ENCODE measurements at places on chromosomes 6 and 20.

DNA sequence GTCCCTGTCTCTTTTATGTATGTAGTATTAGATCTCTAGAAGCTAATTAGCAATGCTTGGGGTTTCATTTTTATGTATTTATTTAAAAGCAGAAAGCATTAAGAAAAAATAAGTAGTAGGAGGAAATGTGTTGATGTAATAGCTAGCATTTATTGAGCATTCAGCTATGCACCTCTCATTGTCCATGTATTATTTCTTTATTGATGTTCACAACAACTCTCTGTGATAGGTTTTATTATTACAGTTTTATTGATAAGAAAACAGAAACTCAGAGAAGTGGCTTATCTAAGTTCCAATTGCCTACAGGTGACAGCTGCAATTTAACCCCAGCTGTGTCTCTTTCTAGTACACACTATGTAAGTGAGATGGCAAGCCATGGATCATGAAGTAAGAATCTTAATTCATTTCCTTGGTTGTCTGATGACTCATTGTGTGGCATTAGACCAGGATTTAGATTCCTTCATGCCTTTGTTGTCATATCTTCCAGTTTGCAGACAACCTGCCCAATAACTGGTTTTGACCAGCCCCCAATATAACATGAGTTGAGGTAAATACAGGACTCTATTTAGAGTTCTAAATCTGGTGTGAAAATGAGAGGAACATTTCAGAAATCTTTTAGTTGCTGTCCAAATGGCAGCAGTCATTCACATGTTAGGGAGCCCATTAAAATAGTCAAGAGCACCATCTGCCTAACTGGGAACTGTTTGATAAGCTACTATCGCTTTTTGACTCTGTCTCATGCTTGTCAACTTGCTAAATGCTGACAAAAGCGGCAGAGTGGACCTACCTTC is 170.8 kb upstream of the PHACTR1 start:
- no peak for DNase-seq

DNA sequence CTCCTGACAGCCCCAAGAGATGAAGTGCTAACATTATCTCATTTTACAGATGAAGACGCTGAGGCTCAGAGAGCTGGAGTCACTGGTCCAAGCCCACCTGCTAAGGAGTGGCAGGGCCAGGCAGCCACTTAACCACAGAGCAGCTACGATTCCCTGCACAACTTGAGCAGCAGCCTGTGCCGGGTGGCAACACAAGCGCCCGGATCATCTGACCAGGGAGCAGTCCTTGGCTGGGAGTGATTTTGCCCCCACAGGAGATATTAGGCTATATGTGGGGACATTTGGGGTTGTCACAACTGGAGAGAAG is 93.2 kb upstream of the PTPN1 start:
- DNase-seq, result no peak

DNA sequence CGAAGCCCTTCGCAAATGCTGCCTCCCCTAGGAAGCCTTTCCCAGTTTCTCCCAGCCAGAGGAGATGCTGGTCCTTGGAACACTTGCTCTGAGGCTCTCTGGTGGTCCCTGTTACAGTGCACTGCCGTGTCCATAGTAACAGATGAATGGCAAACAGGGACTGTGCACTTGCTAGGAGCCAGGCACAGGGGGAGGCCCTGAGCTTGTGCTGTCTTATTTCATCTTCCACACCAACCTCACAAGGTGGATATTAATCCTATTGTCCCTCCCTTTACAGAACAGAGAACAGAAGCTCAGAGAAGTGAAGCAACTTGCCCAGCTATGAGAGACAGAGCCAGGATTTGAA is 19.0 kb downstream of the SRC start:
- no peak for DNase-seq

DNA sequence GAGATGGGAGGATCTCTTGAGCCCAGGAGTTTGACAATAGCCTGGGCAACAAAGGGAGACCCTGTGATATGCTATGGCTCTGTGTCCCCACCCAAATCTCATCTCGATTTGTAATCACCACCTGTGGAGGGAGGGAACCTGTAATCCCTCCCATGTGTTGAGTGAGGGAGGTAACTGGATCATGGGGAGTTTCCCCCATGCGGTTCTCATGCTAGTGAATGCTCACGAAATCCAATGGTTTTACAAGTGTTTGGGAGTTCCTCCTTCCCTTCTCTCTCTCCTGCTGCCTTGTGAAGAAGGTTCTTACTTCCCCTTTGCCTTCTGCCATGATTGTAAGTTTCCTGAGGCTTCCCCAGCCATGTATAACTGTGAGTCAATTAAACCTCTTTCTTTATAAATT is 3.4 kb downstream of the NUDT3 start:
- DNase-seq, result no peak

- peak; percentile 68 for DNase-seq
Measured at GRCh38 chr6:52285177-52286068, 881 bp upstream of the MCM3 start.

DNA sequence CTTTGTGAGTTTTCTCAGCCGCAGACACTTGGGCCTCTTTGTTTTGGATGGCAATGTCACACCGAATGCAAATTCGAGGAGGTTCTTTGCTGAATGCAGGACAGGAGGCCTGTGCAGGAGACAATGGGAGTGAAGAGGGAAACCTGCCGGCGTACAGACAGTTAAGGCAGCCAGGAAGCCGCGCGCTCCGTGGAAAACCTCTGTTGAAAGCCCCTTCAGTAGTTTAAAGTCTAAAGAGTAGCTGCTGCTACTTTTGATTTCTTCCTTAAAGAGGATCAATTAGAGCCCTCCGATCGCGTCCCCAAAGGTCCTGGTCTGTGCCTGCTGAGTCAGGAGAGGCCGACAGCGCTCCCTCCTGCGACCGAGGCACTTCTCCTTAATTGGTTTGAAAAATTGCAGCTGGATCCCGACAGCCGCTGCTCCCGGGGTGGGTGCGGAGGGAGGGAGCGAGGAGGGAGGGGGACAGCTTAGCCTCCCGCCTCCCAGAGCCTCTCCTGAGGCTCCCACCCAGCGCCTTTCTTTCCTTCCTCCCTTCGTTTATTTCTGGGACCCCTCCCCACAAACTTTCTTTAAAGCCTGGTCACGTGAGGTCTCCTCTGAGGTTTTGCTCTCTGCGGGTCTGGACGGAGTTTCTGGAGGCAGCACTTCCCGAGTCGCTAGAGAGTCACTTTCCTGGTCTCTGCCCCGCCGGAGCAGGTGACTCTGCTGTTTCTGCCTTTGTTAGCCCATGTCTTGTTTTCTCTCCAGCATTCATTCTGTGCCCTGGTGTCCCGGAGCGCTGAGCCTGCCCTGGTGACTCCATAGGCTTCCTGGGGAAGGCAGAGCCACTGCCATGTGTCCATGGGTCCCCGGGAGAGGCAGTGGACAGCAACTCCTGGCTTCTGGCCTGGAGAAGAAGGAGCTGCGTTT is 22.3 kb upstream of the RPP40 start:
- no peak for DNase-seq

DNA sequence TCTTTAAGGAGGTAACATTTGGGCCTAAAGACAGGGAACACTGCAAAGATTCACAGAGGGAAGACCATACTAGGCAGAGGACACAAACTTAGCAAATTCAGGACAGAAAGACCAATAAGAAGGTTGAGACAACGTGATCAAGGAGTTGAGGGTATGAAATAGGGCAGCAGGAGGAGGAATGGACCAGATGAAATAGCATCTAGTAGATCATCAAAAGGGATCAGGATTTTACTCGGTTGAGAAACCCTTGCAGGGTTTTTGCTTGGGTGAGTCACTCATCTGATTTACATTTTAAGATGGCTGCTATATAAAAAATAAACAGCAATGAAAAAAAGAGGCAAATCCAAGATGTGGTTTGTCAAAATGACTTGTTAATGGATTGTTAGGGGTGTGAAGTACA is 4.7 kb downstream of the BCLAF1 start:
- no peak for DNase-seq

DNA sequence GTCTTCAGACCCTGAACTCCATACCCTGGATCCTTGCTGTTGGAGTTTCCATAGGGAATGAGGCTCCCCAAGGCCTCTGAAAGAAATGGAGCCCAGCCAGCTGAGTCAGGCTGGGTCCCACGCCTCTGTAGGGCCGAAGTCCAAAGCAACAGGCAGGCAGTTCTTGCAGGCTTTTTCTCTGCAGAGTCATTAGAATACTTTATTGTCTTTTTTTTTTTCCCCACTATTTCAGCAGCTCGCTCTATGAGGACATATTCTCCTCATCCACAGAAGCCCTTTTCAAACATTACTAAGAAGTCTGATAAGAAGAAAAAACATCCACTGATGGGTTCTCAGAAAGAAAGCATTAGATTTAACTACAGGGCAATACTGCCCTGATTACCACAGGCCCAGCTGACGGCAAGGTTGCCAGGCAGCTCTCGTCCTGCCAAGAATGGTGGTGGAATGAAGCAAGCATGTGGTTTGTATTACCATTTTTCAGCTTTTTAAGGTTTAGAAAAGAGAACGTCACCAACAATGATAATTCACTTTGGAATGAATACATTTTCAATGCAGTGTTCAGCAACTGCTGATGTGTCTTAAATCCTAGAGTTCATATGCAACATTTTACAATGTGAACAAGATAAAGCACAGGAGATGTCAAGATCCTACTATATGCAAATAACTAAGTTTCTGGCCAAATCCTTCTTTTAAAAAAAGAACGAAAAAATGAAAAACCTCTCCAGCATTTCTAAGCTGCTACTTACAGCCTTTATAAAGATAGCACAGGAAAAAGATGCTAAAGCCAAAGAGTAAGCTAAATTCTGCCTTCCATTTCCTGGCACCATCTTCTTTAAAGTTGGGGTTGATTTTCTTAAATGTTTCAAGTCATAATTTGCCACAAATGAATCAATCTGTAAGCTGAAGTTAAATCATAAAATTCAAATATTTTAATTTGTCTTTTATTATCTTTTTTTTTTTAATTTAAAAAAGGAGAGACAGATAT is 223.6 kb upstream of the CITED2 start:
- no peak for DNase-seq

GRCh38 chr6:25968769-25969168 is 6.2 kb downstream of the TRIM38 start:
- no peak for DNase-seq

DNA sequence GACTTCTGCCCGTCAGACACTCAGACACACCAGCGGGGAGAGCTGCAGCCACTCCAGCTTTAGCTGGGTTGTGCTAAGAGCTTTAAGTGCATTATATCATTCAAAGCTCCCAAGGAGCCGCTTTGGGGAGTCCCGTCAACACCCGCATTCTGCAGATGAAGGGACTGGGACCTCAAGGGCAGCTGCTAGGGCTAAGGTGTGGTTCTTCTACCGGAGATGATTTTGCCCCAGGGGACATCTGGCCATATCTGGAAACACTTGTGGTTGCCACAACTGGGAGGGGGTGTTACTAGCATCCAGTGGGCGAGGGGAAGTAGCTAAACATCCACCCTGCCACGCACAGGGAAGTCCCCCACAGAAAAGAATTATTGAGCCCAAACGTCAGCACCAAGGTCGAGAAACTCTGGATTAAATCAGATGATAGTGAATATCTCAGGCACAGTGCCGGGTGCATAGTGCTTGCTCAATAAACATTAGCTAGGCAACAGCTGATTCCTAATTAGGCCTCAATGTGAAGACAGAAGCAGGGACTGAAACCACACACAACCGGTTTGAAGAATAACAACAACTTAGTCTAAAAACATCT is 29.6 kb downstream of the PMEPA1 start:
- no peak for DNase-seq

- no peak for DNase-seq
Measured at GRCh38 chr6:137762168-137763090, 104.6 kb upstream of the TNFAIP3 start.

- DNase-seq, result no peak
Measured at GRCh38 chr6:98547634-98548033, 286.7 kb upstream of the POU3F2 start.

DNA sequence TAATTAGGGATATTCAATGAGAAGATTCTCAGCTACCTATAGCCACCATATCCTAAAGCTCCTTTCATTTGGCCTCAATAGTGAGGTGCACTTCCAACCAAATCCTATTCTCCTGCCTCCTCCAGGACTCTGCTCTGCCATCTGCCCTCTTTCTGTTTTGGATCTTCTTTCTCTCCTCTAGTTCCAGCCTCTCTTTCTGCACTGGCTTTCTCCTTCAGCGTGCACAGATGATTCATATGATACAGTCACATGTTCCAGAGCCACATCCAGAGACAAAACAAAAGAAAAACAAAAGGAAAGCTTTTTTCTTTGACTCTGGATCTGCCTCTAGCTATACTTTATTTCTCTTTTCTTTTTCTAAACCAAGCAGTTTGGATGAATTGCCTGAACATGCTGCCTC is 531.9 kb upstream of the MAN1A1 start:
- no peak for DNase-seq

GRCh38 chr20:1965520-1966351 is 28.1 kb downstream of the PDYN start:
- DNase-seq, result peak; percentile 34

DNA sequence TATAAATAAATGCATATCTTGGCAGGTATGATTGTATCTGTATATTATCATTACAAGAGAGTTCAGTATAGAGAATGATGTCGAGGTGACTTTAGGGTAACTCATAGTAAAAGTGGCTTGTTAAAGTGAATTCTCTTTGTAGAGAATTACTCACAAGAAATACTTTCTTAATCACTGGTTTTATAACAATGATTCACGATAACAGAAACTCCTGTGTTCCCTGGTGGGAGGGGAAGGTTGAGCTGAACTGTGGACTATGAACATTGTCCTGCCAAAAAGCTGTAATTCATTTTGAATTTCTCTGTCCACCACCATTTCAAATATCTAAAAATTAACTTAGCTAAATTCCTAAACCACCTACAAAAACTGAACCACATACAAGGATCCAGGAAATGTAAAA is 7.7 kb downstream of the TPMT start:
- no peak for DNase-seq

DNA sequence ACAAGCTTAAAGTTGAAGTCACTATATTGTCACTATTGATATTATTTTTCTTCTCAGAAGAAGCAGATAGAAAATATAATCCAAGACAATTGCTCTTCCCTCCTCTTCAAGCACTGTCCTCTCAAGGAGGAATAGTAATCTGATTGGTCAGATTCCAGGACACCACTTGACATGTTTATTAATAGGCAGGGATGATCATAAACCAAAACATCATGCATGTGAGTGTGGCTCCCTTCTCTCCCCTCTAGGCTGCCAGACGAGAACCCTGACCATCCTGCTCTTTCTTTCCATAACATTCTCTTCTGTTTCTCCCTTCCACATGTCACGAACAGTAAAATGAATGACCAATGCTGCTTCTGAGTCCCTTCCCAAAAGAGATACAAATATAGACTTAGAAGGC is 7.5 kb downstream of the ATG5 start:
- no peak for DNase-seq

- no peak for DNase-seq
Measured at GRCh38 chr20:25271486-25272222, 23.8 kb downstream of the PYGB start.

All from DMS 273 treated with DMSO at 0.1 percent for 48 hours (cell line).